GM23338 (cell line): ENCODE measurements at places on chromosomes 12 and 14. TPM values are rescaled to one million over a fixed set of nuclear protein-coding genes. Genes with fewer than 3 reads are reported as not detected.

DNA sequence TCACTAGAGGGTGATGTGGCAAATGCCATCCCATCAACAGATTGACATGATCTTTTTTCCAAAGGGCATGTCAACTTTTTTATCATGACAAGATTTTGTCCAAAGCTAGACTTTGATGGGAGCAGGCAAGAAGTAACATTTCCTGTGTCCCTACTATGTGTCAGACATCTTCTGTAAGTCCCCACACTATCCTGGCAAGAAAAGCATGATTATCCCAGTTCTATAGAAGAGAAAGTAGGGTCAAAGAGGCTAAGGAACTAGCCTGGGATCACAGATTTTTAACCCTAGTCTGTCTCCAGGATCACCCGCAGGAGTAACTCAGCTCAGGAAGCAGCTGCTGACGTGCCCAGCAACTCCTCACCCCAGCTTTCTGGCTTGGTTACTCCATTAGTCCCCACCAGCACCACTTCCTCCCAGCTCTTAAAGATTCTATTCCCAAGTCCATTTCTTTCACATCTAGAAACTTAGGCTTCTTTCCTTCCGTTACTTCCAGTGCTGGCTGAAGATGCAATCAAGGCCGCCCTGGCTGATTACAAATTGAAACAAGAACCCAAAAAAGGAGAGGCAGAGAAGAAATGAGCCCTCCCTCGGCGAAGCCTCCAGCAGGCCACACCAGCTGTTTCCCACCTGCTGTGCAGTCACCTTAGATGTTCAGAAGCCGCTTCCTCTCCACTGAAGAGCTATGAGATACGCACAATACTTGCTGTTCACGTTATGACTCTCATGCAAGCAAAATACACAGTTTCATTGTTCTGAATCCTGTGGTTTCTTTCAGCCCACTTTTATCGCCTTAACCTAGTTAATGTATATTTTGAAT, 6.2 kb downstream of the ISCU start:
- no peak for DNase-seq

The KIF5A gene
- 9.1 and 11.1 TPM in 2 replicates for polyA plus RNA-seq

The FOXG1 gene
- 0.05 and 0.07 TPM in 2 replicates for polyA plus RNA-seq

- no peak for DNase-seq
Observed at GRCh38 chr12:108635997-108636808, 2.5 kb upstream of the SELPLG start.
